ENCODE measurements at places on chromosomes 12 and 14. TPM values are rescaled to one million over a fixed set of nuclear protein-coding genes. Genes with fewer than 3 reads are reported as not detected.

PARP11 gene
- total RNA-seq: 34.2 TPM

MIP gene
- not detected for total RNA-seq

ARID2 gene
- total RNA-seq: 44.0 TPM

GPR132 gene
- total RNA-seq: 36.3 TPM

CLEC7A gene
- total RNA-seq: not detected

MYL2 gene
- not detected for total RNA-seq

ATF7 gene
- total RNA-seq: 25.8 TPM

ENDOU gene
- total RNA-seq: not detected

DNA sequence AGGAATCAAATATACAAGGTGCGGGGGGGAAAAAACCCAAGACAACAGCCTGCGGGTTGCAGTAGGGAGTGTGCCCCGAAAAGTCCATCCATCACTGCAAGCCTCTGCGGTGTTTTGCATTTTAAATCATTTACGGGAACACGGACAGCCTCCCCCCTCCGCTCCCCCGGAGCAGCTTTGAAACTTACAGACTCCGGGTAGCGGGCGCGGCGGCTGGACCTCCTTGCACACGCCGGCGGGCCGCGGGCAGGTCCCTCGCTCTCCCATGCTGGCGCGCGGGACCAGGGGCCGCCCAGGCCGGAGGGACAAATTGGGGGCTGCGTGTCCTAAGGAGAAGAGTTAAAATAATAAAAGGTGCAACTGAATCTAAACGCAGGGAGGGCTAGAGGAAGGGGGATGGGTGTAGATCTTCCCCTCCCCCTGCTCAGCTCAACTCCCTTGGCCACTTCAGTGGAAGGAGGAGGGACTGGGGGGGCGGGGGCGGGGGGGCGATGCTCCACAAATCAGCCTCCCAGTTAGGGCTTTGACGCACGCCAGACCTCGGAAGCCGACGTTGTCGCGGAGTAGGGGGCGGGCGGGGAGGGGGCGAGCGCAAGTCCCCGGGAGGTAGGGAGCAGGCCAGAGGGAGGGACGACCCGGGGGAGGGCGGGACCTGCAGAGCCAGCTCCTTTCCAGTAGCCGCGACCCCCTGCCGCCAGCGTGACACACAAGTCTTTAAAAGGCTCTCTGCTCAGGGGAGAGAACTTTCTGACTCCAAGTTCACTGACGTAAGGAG is at the start of gene KCNJ8:
TSS of gene KCNJ8 (minus strand) at position 349 of the 775 bp plus-strand sequence. CDS start 1,090 bp downstream, outside the sequence.
- H3K4me3 ChIP-seq: peak within 1 kb of the TSS; percentile 34
- DNase-seq: no peak
- no peak within 1 kb of the TSS for H3K27ac ChIP-seq
- peaks cover 59% of the 10 kb centered on the region for H3K27me3 ChIP-seq
- no peaks in the 10 kb centered on the region for H3K36me3 ChIP-seq
- peaks cover 12% of the 10 kb centered on the region for H3K4me1 ChIP-seq

DNA sequence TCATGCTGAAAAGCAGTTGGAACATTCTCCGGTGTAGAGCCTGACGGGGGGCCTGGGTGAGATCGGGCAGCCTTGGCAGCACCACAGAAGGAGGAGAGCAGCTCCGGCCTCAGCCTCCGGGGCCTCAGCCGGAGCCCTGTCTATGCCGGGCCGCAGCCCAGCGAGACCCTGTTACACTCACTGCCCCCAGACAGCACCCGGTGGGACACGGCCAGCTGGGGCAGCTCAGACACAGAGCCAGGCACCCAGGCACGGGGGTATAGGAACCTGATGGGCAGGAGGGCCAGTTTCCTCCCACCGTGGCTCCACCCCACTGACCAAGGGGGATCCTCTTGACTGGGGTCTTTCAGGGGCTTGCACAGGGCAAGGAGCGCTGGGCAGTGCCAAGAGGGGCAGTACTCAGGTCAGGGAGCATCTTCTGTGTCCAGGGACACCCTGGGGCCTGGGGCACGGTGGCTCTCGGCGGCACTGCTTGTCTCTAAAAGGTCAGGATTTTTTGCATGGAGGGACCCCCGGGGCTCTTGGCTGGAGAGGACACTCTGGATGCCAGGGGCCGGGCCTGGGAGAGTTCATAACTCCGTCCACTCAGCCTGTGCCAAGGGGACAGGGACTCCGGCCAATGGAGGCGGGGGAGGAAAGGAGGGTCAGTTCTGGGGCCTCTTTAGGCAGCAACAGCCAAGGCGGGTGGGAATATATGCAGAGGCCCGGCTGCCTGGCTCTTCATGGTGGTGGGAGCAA is 9.4 kb downstream of the INF2 start:
- no peak for DNase-seq
- H3K27me3 ChIP-seq: no peaks in the 10 kb centered on the region
- no peak overlapping the region for H3K4me3 ChIP-seq
- H3K27ac ChIP-seq: no peak overlapping the region

- peaks cover 3% of the 10 kb centered on the region for H3K36me3 ChIP-seq
- no peak overlapping the region for H3K27ac ChIP-seq
- no peaks in the 10 kb centered on the region for H3K27me3 ChIP-seq
- H3K4me3 ChIP-seq: no peak overlapping the region
Observed at GRCh38 chr12:67909681-67910080, 79.6 kb upstream of the IFNG-AS1 start.

DNA sequence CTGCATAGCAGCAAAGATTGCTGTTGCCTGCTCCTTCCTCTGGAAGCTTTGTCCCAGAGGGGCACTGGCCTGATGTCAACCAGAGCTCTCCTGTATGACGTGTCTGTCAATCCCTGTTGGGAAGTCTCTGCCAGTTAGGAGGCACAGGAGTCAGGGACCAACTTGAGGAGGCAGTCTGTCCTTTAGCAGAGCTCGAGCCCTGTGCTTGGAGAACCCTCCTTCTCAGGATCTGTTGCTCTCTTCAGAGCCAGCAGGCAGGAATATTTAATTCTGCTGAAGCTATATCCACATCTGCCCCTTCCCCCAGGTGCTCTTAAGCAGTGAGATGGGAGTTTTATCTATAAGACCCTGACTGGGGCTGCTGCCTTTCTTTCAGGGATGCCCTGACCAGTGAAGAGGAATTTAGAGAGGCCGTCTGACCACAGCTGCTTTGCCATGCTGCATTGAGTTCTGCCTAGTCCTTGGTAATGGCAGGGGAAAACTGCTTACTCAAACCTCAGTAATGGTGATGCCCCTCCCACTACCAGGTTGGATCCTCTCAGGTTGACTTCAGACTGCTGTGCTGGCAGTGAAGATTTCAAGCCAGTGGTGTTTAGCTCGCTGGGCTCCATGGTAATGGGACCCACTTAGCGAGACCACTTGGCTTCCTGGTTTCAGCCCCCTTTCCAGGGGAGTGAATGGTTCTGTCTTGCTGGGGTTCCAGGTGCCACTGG is 218.6 kb upstream of the SLC38A2 start:
- H3K4me1 ChIP-seq: peaks cover 27% of the 10 kb centered on the region
- H3K27me3 ChIP-seq: no peaks in the 10 kb centered on the region
- H3K27ac ChIP-seq: no peak overlapping the region
- peaks cover 51% of the 10 kb centered on the region for H3K36me3 ChIP-seq
- DNase-seq: no peak
- H3K4me3 ChIP-seq: no peak overlapping the region

DNA sequence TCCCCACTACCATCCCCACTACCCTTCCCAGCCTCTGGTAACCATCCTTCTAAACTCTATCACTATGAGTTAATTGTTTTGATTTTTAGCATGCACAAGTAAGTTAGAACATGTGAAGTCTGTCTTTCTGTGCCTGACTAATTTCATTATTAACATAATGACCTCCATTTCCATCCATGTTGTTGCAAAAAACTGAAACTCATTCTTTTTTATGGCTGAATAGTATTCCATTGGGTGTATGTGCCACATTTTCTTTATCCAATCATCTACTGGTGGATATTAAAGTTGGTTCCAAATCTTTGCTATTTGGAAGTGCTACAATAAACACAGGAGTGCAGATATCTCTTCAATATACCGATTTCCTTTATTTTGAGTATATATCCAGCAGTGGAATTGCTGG is 13.2 kb upstream of the PPM1H start:
- no peak overlapping the region for H3K4me3 ChIP-seq
- DNase-seq: no peak
- no peaks in the 10 kb centered on the region for H3K4me1 ChIP-seq
- no peak overlapping the region for H3K27ac ChIP-seq
- H3K27me3 ChIP-seq: peaks cover 22% of the 10 kb centered on the region
- no peaks in the 10 kb centered on the region for H3K36me3 ChIP-seq

DNA sequence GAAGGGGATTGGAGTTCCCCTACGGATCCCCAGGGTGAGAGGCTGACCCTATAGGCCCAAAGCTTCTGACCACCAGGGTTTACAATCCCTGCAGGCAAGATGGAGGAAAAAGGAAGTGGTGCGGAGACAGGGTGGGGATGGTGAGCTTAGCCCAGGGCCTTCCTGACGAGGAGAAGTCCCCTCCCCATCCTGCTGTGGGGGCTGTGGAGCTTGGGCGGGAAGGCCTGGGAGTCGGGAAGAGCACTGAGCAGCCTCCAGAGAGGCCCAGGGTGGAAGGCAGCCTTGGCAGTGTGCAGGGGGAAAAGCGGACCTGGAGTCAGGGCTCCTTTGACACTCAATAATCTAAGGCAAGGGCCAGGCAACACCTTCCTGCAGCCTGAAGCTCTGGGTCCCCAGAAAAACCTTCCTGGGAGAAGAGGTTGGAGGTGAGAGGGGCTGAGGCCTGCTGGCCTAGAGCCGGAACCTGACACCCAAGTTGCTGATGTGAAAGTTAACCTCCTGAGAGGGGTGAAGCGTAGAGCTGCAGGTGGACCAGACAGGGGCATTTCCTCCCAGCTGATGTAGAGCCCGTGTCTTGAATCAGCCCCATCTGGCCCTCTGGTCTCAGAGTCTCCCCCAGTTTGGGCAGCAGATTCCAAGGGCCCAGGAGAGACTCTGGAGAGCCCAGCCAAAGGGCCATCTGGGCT is 6.0 kb downstream of the HDAC7 start:
- H3K36me3 ChIP-seq: peaks cover 3% of the 10 kb centered on the region
- peak overlapping the region; percentile 83 for H3K4me3 ChIP-seq
- H3K4me1 ChIP-seq: peaks cover 56% of the 10 kb centered on the region
- peak overlapping the region; percentile 94 for H3K27ac ChIP-seq

DNA sequence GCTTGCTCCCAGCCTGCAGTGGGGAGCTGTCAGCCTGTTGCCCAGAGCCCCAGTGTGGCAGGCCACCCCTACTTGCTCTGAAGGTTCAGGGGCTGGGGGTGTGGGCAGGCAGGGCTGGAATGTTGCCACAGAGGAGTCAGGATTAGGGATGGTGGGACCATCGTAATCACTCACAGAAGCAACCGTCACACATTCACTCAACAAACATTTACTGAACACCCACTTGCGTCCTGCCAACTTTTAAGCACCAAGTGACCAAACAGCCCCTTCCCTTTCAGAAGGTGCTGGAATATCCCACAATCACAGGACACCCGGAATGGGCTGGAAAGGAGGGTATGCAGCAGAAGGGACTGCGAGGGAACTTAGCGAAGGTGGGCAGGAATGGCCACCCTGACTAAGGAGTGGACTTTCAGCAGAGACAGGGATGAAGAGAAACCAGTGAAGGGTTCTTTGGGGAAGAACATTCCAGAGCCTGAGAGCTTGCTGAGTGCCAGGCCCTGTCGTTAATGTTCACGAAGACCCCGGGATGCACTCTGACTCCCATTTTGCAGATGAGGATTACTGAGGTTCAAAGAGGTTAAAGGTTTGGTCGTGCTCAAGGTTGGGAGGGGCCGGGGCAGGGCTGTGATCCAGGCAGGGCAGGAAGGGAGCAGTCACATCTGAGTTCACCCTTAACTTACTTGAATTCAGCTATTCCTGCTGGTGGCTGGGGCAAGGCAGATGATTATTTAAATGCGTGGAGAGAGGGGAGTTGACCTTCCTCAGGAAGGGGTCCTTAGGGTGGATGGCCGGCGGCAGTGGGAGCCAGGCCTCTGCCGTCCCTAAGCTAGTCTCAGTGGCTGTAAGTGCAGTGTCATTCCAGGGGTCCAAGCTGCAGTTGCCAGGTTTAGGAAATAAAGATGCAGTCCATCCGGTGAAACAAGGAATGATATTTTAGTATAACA is 2.3 kb upstream of the ZBTB42 start:
- no peaks in the 10 kb centered on the region for H3K36me3 ChIP-seq
- no peak for DNase-seq
- no peaks in the 10 kb centered on the region for H3K27me3 ChIP-seq
- H3K4me3 ChIP-seq: peak overlapping the region; percentile 90
- peak overlapping the region; percentile 87 for H3K27ac ChIP-seq
- peaks cover 52% of the 10 kb centered on the region for H3K4me1 ChIP-seq

GRCh38 chr14:56172571-56172971 is 54.4 kb downstream of the PELI2 start:
- DNase-seq: no peak
- H3K27me3 ChIP-seq: no peaks in the 10 kb centered on the region
- H3K4me3 ChIP-seq: peak overlapping the region; percentile 24
- H3K4me1 ChIP-seq: peaks cover 52% of the 10 kb centered on the region
- H3K27ac ChIP-seq: peak overlapping the region; percentile 58

DNA sequence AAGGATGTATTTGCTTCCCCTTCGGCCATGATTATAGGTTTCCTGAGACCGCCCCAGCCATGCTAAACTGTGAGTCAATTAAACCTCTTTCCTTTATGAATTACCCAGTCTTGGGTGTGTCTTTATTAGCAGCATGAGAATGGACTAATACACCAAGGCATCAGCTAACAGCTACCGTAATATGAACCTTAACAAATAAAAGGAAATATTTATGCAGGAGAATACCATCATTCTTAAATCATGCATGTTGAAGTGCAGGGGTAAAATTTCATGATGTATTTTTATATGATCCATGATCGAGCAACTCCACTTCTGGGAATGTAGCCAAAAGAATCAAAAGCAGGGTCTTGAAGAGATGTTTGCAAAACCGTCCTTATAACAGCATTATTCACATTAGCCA is 379.0 kb downstream of the NPAS3 start:
- H3K27ac ChIP-seq: no peak overlapping the region
- H3K27me3 ChIP-seq: no peaks in the 10 kb centered on the region
- DNase-seq: no peak
- H3K36me3 ChIP-seq: no peaks in the 10 kb centered on the region
- no peak overlapping the region for H3K4me3 ChIP-seq
- no peaks in the 10 kb centered on the region for H3K4me1 ChIP-seq

Data from naive thymus-derived CD8-positive, alpha-beta T cell (primary cell).